ENCODE measurements at places on chromosomes 2 and 18.

DNA sequence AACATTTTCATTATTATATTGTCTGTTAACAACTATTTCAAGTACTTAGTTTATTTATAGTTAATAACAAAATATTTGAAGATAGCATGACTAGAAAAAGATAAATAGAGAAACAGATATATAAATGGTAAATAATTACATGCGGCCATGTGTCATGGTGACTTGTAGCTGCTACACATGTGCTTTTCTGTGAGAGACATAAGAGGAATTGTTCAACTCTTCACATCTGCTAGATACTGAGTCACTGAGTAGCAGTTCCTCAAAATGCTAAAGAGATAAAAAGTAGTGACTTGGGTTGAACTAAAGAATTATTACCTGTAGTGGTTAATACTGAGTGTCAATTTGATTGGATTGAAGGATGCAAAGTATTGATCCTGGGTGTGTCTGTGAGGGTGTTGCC is 37.5 kb upstream of the SCN9A start:
- no peak for DNase-seq

- DNase-seq = no peak
Observed at GRCh38 chr2:10675131-10675530, 14.6 kb downstream of the NOL10 start.

GRCh38 chr2:63038034-63038433 is 12.6 kb upstream of the OTX1 start:
- DNase-seq = no peak

DNA sequence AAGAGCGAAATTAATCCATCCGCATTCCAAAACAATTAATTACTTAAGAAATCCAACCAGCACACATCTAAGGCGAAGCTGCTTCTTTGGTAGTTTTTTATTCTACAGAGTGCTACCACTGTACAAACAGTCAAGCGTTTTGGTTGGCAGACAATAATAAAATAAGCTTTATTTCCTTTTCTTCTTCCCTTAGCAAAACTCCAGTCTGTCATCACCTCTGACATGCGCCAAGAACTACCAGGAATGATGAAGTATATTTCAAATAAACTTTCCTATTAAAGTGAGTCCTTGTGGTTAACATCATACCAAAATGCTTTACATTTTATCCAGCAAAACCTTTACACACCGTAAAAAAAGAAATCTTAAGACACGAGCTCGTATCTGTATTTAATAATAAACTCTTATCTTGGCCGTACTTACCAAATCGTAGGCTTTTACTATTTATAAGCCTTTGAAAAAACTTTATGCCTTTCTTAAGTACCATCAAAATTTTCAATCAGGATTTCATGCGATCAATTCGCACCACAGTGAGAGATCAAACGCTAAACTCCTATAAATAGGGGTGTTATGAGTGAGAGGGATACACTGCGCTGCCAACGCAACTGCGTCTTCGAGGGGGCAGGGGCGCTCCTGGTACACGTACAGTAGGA is 1.3 kb downstream of the ATL2 start:
- DNase-seq = no peak
